Mesothelial cell of epicardium (in vitro differentiated cells): ENCODE measurements at places on chromosomes 7 and 10.
A peak's percentile ranks its signal among the peaks of the same experiment; 100 is the strongest.

- no peak overlapping the region for H3K27ac ChIP-seq
- H3K27me3 ChIP-seq, result no peaks in the 10 kb centered on the region
- H3K4me1 ChIP-seq, result peaks cover 5% of the 10 kb centered on the region
- no peak overlapping the region for H3K4me3 ChIP-seq
These were observed 16.2 kb downstream of the CCDC3 start for GRCh38 chr10:12985347-12985746.

DNA sequence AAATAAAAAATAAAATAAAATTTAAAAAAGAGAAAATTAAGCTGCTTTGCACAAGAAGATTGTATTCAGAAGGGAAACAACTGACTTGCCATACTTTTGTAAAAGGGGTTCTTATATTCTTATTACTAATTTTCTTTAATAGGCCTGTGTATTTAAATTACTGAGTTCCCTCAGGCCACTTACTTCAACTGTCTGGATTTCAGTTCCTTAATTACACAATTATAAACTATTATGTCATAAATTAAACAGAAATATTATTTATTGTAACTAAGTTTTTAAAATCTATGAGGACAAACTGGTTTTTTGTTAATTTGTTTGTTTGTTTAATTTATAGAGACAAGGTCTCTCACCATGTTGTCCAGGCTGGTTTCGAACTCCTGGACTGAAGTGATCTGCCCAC lies 22.4 kb upstream of the MICU1 start:
- DNase-seq, result no peak
- H3K27me3 ChIP-seq, result no peaks in the 10 kb centered on the region
- no peaks in the 10 kb centered on the region for H3K36me3 ChIP-seq
- H3K27ac ChIP-seq, result no peak overlapping the region

GRCh38 chr10:66329147-66329546 lies 596.7 kb upstream of the LRRTM3 start:
- no peak for DNase-seq
- no peak overlapping the region for H3K4me3 ChIP-seq
- no peaks in the 10 kb centered on the region for H3K4me1 ChIP-seq
- H3K27ac ChIP-seq, result no peak overlapping the region

- H3K36me3 ChIP-seq, result peaks cover 27% of the 10 kb centered on the region
- H3K4me3 ChIP-seq, result no peak overlapping the region
- H3K27me3 ChIP-seq, result no peaks in the 10 kb centered on the region
- peaks cover 71% of the 10 kb centered on the region for H3K4me1 ChIP-seq
- no peak for DNase-seq
These were observed 183.0 kb downstream of the ARID5B start for GRCh38 chr10:62084451-62084850.

- peaks cover 29% of the 10 kb centered on the region for H3K4me1 ChIP-seq
- H3K36me3 ChIP-seq, result no peaks in the 10 kb centered on the region
- DNase-seq, result no peak
- peaks cover 8% of the 10 kb centered on the region for H3K27me3 ChIP-seq
- no peak overlapping the region for H3K4me3 ChIP-seq
- no peak overlapping the region for H3K27ac ChIP-seq
These were observed 166.6 kb downstream of the KIF20B start for GRCh38 chr10:89867964-89868363.

DNA sequence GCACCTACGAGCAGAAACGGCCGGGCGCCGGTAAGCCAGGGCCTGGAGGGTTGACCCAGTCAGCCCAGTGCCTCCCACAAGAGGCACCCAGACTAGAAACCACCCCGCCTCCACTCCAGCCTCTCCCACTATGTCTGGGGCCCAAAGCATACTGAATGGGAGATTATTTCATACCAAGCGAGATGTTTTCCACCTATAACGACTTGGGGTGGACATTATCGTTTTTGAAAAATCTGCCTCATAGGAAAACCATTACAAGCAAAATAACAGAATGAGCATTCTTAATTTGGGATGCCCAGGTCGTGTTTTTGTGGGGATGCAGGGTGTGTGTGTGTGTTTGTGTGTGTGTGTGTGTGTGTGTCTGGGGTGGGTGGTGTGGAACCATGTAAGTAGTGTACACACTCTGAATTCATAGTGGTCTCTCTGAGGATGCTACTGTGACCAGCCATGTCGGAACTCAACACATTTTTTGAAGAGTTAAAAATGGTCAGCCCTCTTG lies 1.6 kb downstream of the HOXA6 start:
- H3K4me1 ChIP-seq, result peaks cover 69% of the 10 kb centered on the region
- H3K36me3 ChIP-seq, result peaks cover 27% of the 10 kb centered on the region
- no peaks in the 10 kb centered on the region for H3K27me3 ChIP-seq
- H3K4me3 ChIP-seq, result peak overlapping the region; percentile 87

DNA sequence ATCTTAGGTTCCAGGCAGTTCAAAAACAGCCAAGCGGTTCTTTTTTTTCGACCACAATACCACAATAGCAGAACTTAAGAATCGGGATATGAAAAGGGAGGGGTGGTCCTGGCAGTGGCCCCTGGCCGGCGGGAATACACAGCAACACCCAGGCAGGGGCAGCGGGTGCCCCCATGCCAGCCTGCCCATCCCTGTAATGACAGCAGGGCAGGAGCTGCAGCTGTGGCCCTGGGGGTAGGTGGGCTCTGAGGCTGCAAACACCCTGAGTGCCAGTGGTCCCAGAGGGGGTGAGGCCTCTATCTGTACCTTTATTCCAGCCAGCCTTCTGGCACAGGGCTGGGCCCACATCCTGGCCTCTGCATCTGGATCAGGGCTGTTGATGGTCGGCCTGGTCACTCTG lies 247.4 kb downstream of the SEMA3D start:
- H3K27ac ChIP-seq, result no peak overlapping the region
- H3K4me3 ChIP-seq, result no peak overlapping the region
- H3K27me3 ChIP-seq, result no peaks in the 10 kb centered on the region
- no peaks in the 10 kb centered on the region for H3K4me1 ChIP-seq
- H3K36me3 ChIP-seq, result peaks cover 3% of the 10 kb centered on the region

- no peaks in the 10 kb centered on the region for H3K36me3 ChIP-seq
- DNase-seq, result no peak
- no peak overlapping the region for H3K4me3 ChIP-seq
These were observed 228.7 kb upstream of the KLF6 start for GRCh38 chr10:4013651-4014121.

GRCh38 chr7:2719007-2719406 lies 31.0 kb downstream of the AMZ1 start:
- H3K27ac ChIP-seq, result no peak overlapping the region
- DNase-seq, result no peak
- peaks cover 27% of the 10 kb centered on the region for H3K36me3 ChIP-seq

DNA sequence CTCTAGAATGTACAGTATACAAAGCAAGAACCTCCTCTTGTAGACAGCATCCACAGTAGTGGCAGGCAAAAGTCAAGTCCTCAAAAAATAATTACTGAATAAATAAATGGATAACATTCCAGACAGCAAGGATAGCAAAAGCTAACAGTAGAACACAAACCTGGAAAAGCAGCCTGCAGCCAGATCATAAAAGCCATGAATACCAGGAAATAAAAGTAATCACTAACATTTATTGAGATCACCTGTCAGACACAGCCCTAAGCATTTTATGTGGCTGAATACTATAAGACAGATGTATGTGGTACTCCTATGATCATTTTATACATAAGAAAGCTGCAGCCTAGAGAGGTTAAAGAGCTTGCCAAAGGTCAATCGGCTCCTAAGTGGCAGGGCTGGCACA lies 34.0 kb downstream of the CUL2 start:
- no peak overlapping the region for H3K4me3 ChIP-seq
- DNase-seq, result no peak
- H3K4me1 ChIP-seq, result no peaks in the 10 kb centered on the region

DNA sequence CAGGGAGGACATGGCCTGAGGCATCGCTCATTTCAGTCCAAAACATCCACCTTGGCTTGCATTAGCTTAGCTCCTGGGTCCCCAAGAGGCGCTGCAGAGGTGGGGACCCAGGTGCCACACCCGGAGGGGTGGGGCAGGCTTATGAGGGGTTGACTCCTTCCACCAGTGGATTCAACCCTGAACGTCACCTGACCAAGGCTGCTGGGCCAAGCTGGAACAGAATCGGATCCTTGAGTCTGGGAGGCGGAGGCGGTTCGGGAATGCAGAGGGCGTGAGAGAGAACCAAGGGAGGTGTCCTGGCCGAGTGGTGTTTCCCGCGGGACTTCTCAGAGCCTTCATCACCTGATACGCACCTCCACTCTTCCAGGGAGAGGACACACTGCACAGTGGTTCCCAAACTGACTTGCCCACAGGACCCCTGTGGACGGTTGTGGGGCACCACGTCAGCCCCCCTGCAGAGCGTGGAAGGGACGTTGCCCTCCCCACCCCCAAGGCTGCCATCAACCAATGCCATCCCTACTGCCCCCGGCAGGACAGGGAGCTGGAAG lies 4.5 kb upstream of the MICALL2 start:
- no peak overlapping the region for H3K27ac ChIP-seq
- no peaks in the 10 kb centered on the region for H3K36me3 ChIP-seq
- H3K4me1 ChIP-seq, result peaks cover 25% of the 10 kb centered on the region
- DNase-seq, result no peak
- H3K27me3 ChIP-seq, result no peaks in the 10 kb centered on the region

DNA sequence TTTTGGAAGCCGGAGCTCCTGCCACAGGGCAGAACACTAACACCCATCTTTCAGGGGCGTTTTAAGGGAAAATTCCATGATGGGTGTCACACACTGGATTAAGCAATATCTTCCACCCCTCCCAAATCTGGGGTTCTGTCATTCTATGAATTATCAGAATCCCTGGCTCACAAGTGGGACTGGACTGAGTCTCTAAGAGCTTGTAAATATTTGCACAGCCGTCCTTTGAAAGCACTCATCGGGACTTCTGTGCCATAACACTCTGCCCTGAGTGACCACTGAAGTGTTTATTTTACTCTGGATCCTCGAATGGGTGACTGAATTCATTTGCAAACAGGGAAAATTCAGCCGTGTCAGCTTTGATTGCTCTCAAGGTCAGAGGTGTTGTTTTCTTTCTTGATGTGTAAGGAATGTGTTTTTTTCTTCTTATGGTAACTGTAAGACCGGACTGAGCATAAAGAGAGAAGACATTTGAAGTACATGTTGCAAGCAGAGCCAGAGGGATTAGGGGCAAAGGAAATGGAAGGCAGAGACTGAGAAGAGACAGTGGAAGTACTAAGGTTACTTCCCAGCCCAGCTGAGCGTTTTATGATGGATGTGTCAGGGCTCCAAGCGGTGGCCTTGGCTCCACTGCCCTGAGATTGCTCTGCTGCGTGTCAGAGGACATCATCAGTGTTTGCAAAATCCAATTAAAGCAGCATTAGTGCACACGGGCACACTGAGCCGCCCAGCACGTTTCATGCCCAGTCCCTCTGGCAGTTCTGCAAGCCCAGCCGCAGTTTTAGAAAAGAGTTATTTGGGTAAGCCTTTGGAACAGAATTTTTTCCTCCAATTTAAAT lies 17.7 kb upstream of the GTPBP4 start:
- DNase-seq, result no peak
- H3K4me1 ChIP-seq, result peaks cover 8% of the 10 kb centered on the region
- no peaks in the 10 kb centered on the region for H3K36me3 ChIP-seq

GRCh38 chr7:18076461-18076860 lies 48.8 kb upstream of the PRPS1L1 start:
- H3K27ac ChIP-seq, result no peak overlapping the region
- peaks cover 2% of the 10 kb centered on the region for H3K4me1 ChIP-seq
- no peak overlapping the region for H3K4me3 ChIP-seq
- DNase-seq, result no peak
- H3K36me3 ChIP-seq, result peaks cover 5% of the 10 kb centered on the region

- no peak overlapping the region for H3K4me3 ChIP-seq
- H3K27me3 ChIP-seq, result no peaks in the 10 kb centered on the region
- no peak overlapping the region for H3K27ac ChIP-seq
- DNase-seq, result no peak
- H3K36me3 ChIP-seq, result peaks cover 7% of the 10 kb centered on the region
- peaks cover 21% of the 10 kb centered on the region for H3K4me1 ChIP-seq
These were observed 178.2 kb downstream of the SLC25A13 start for GRCh38 chr7:96143495-96144259.

- H3K4me3 ChIP-seq, result no peak overlapping the region
- no peak for DNase-seq
- H3K4me1 ChIP-seq, result peaks cover 22% of the 10 kb centered on the region
- H3K36me3 ChIP-seq, result no peaks in the 10 kb centered on the region
- peaks cover 20% of the 10 kb centered on the region for H3K27me3 ChIP-seq
These were observed 26.5 kb downstream of the VIPR2 start for GRCh38 chr7:159118197-159118595.

GRCh38 chr7:100951172-100951571 lies 1.8 kb downstream of the MUC3A start:
- H3K27me3 ChIP-seq, result peaks cover 11% of the 10 kb centered on the region
- no peak overlapping the region for H3K27ac ChIP-seq
- H3K36me3 ChIP-seq, result no peaks in the 10 kb centered on the region
- H3K4me1 ChIP-seq, result no peaks in the 10 kb centered on the region
- DNase-seq, result no peak
- no peak overlapping the region for H3K4me3 ChIP-seq

- H3K27ac ChIP-seq, result peak overlapping the region; percentile 88
- peaks cover 91% of the 10 kb centered on the region for H3K4me1 ChIP-seq
- no peaks in the 10 kb centered on the region for H3K27me3 ChIP-seq
These were observed 74.5 kb downstream of the DIP2C start for GRCh38 chr10:614790-615582.

DNA sequence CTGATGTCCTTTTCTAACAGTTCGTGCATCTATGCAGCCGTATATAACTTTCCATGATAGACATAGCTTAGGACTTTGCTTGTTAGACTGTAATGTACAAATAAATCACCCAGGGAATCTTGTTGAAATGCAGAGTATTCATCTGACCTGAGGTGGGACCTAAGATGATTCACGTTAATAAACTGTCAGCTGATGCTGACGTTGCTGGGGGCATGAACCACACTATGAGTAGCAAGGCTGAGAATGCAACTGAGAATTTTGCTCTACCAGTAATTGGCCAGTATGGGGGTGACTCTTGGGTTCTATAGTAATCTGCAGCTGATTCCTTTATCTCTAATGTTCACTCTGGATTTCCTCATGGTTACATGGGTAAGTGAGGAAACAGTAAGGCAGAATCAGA lies 130.1 kb upstream of the MALRD1 start:
- DNase-seq, result no peak
- no peaks in the 10 kb centered on the region for H3K36me3 ChIP-seq
- no peak overlapping the region for H3K27ac ChIP-seq
- H3K4me1 ChIP-seq, result no peaks in the 10 kb centered on the region
- peaks cover 8% of the 10 kb centered on the region for H3K27me3 ChIP-seq
- H3K4me3 ChIP-seq, result no peak overlapping the region

GRCh38 chr10:4941540-4942330 lies 21.5 kb upstream of the AKR1C1 start:
- H3K27ac ChIP-seq, result no peak overlapping the region
- H3K36me3 ChIP-seq, result no peaks in the 10 kb centered on the region
- no peaks in the 10 kb centered on the region for H3K27me3 ChIP-seq
- peaks cover 7% of the 10 kb centered on the region for H3K4me1 ChIP-seq
- no peak for DNase-seq

GRCh38 chr7:23594879-23595604 lies 2.1 kb upstream of the CCDC126 start:
- H3K36me3 ChIP-seq, result no peaks in the 10 kb centered on the region
- no peak overlapping the region for H3K4me3 ChIP-seq
- H3K4me1 ChIP-seq, result peaks cover 26% of the 10 kb centered on the region
- H3K27ac ChIP-seq, result no peak overlapping the region
